Stimulated activated CD8-positive, alpha-beta memory T cell treated with anti-CD3 and anti-CD28 coated beads, Interleukin-7, amount 100 ng/mL, for 1 hour (primary cell): ENCODE measurements at places on chromosomes 7 and 10.

DNA sequence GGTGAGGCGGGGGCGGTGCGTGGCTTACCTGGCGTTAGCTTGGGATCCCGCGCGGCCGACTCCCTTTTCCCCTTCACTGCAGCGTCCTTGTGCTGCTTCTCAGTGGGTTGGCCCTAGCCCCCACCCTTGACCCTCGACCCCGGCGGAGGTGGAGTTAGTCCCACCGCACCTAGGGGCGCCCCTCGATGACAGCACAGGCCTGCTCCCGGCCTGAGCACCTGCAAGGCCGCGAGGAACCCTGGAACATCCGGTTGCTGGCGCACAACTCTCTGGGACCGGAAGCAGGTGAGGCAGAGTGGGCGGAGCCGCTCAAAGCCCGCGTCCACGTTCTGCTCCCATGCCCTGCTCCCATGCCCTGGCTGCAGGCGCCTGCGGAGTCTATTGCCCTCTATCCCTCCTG, 266.9 kb downstream of the USP6NL start:
- DNase-seq, result no peak

DNA sequence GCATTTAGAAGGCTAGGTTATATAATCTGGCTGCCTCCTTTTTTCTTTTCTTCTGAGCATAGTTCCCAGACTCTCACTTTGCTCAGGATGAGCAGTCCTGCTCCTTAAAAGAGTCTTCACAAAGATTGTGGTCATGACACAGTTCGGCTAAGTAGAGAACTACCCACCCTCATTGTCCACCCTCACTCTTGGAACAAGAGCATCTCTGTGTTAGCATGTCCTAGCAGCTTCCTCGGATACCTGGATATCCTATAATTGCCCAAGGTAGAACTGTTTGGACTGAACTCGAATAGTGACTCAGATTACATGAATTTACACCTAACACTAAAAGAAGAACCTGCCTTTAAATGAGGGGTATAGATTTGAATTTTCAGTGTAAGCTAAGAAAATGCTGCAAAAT, 572.0 kb downstream of the SUGCT start:
- DNase-seq, result no peak

DNA sequence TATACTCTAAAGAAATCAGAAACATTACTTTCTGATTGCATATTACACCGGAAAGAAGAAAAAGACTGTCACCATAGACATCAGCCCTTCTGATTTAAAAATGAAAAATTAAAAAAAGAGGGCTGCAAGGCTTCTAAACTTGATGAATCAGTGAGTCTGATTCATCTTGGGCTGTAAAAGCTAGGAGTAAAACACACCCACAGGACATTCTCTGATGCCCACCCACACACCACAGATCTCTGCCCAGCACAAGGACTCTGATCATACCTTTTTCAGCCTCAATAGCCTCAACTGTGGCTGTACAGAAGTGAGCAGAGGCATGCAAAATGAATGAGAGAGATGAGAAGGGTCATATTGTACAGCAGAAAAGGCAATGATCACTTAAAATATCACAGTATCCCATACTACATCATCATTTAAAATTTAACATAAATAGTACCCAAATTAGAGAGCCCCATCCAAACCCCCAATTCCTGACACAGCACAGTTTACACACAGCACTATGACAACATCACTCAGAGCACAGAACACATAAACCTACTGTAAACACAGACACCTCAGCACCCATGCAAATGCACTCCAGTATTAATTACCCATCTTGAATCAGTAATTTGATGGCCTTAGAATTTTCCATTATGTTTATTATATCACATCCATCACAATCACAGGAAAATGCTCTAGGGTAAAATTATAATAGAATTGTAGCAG, 6.4 kb upstream of the MSS51 start:
- no peak for DNase-seq

DNA sequence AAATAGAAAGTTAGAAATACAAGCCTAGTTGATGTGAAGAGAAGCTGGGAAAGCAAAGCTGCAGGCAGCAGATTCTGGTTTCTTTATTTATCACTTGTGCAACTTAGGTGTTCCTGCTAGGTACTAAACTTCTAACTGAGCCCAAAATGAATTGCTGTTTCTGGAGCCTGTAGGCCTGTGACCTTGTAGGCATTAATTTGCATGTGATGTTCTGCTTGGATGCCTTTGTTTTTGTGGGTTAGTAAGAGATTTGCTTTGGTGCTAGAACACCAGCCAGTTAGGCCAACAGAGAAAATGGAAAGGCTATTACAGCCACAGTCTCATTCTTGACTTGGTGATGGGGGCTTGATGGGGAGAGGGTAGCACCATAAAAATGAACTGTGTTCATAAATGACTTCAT, 370.7 kb downstream of the PPP1R3A start:
- DNase-seq, result no peak

DNA sequence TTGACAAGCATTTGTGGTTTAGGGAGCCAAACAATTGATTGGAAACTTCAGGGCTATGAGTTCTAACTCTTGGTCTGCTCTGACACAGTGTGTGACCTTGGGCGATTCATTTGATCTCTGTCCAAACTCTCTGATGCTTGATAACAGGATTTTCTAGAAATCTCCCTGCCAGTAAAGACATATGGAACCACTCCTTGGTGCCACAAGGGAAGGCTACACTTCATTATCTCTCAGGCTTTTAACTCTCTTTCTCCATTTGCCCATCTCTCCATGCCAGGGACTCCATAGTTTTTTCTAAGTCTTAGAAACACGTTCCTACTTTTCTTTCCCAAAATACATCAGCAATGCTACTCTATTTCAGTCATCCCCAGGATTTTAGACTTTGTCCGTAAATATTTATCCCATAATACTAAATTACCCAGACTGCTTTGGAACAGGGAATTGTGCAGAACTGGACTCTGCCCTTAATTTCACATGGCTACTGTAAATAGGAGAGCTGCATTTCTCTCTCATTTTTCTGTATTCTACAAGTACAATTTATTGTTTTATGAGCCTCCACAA, 488.2 kb downstream of the SUGCT start:
- DNase-seq, result no peak

DNA sequence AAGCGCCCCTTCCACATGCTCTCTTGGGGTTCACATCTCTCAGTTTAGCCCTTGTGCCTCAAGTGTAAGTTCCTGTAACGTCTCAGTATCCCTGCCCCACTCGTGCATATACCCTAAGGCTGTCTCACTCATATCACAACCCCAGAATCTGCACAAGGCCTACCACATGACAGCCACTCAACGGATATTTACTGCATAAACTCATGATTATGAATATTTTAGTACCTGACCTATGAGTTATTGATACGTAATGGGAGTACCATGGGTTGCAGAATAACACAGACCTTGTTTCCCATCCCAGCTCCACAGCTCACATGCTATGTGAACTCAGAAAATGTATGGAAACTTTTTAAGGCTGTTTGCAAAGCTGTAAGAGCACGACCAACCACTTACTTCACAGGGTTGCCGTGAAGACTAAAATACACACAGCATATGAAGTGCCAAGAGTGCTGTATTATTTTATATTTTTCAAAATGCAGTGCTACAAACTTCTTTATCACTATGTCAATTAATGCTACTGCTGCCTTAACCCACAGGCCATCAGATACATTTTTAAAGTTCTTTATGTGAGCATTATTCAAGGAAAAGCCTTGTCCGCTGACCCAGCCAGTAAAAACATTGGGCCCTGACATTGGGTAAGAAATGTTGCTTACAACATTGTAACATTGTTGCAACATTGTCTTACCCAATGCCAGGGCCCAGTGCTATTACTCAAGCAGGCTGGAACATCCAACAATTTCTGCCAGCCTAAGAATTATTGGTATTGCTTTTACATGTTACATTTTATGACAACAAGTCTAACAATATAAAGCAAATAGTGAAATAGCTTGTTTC, 97.2 kb downstream of the JAZF1 start:
- no peak for DNase-seq

DNA sequence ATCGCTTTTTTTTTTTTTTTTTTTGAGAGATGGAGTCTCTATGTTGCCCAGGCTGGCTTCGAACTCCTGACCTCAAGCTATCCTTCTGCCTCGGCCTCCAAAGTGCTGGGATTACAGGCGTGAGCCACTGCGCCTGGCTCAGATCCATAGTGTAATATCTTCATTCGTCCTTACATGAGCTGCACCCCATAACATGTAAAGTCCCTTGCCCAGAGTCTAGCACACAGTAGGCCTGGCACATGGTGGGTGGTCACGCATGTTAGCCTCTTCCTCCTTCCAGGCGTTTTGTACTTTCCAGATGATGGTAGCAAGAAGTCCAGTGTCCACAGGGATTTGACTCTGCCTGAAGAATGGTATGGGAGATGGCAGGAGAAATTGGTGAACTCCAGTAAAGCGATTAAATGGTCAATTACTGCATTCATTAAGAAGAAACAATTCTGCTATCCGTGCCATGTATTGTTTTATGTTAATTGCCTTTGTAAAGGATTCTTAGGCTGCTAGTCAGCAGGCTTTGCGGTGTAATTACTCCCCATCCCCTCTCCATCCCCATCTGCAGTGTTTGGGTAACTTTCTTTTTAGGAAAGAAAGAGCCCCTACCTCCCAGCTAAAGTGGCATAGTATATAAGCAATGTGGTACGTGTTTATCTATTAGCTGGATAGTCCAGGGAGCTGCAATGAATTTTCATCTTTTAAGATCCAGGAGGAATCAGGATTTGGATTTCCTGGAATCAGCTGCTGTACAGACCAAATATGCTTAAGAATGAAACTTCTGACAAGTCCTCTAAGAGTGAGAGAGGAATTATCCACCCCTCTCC, 1.2 kb downstream of the TPST1 start:
- DNase-seq, result no peak

GRCh38 chr7:18290223-18290622, 205.3 kb upstream of the HDAC9 start:
- no peak for DNase-seq

- DNase-seq, result no peak
Measured at GRCh38 chr10:78717200-78717599, 351.6 kb upstream of the ZMIZ1 start.

DNA sequence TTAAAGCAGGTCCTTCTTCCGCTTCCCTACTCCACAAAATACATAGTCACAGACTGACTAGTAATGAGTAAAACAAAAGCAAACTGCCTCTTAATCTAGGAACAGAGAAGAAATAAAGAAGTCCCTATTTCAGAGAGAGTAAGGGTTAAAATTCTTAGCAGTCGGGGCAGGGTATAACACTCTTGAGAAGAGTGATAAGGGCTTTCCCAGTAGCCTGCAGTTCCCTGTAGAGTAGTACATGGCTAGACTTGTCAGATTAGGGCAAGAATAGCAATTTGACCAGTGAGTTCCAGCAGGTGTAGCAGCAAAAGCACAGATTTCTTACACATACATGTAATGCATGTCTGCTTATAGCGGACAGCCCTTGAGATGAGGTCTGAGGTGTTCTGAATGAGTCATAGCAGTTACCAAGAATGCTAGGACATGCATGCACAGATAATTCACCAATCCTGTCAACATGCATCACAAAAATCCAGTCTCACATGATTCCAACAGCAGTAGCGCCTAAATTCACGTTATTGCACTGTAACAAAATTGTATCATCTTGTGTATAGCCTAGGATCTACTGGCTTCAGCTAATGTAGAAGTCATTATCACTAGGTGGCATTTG, 40.7 kb downstream of the BTRC start:
- no peak for DNase-seq

DNA sequence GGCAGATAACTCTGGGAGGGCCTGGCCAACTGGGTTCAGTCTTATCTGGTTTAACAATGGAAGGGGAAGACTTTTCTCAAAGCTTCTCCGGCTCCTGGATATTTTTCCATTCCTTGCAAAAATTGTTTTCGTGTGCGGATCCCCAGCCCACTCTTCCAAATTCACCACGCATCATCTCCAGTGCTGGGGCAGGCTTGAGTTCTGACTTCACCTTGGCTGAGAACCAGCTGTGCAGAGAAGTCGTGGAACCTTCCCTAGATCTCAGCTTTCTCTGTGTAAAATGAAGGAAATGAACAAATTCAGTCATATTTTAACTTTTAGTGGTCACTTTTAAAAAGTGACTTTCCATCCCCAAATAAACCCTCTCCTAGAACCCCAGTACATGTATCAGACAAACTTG, 297.0 kb downstream of the TCF7L2 start:
- DNase-seq, result no peak

DNA sequence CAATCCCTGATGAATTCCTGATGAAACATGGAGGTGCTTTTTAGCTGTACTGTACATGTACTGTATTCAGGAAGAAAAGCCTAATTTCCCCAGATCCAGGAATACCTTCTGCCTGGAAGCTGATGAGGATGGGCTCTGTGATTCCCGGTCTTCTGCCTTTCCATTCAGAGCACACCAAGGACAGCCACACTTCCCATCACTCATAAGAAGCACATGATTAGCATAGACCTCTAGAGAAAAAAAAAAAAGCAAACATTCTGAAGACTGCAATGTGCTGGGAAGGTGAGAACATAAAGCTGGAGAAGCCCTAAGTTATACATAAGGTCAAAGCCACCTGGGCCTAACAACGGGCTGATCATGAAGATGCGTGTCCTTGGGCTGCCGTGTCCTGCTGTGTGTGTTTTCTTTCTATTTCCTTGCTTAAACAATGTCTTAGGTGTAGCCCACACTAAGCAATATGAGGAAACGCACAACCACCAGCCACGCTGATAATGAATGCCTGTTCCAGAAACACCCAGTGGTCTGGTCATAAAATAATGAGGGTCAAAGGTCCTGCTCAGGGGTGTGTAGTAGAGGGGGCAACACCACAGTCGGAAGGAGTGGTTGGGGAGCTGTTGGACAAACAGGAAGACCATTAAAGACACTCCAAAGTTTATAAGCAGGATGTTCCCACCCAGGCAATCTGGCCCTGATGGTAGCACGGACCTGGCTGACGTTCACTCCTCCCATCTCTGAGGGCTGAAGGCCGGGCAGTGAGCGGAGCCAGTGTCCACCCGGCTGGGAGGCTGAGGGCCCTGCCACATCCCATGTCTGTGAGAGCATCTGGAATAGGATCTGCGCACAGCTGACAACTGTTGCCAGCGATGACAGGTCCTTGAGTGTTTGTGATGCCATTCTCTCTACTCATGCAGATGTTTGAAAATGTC, 7.9 kb downstream of the PKD1L1 start:
- no peak for DNase-seq

- DNase-seq, result peak; percentile 19
Measured at GRCh38 chr10:96587264-96588059, 650 bp upstream of the TM9SF3 start.

- DNase-seq, result no peak
Measured at GRCh38 chr7:27971171-27971812, 209.3 kb downstream of the JAZF1 start.

GRCh38 chr7:82745117-82745516, 301.5 kb upstream of the CACNA2D1 start:
- no peak for DNase-seq

DNA sequence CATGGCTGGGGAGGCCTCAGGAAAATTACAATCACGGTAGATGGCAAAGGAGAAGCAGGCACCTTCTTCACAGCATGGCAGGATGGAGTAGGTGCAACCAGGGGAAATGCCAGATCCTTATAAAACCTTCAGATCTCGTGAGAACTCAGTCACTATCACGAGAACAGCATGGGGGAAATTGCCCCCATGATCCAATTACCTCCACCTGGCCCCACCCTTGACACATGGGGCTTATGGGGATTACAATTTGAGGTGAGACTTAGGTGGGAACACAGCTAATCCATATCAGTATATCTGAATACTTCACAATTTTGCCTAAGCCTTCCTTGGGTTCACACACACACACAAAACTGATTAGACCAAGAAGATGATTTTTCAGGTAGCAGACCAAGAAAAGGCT, 145.1 kb upstream of the COL1A2 start:
- no peak for DNase-seq
